NCI-H1694 treated with DMSO at 0.1 percent for 48 hours (cell line): ENCODE measurements at places on chromosomes 4 and X.

DNA sequence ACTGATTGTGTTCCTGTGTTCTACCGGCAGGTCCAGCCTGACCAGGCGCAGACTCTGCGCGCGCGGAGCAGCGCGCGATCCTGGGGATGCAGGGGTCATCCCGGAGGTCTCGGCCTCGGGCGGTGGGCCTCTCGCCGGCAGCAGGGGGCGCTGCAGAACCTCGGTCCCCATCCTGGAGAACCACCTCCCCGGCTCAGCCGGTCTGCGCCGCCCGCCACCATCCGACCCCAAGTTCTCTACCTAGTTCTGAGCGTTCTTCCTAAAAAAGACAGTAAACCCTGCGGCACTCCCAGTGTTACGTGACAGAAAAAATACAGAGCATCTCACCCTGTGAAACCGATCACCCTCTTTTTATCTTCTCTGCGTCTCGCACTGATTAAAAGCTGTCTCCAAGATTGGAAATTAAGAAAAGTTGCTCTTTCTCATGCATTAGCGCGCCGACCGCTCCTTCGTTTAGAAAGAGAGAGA, 1.6 kb downstream of the TRPC3 start:
- DNase-seq: peak; percentile 23

GRCh38 chrX:56385336-56385735, 153.2 kb downstream of the KLF8 start:
- DNase-seq: no peak

DNA sequence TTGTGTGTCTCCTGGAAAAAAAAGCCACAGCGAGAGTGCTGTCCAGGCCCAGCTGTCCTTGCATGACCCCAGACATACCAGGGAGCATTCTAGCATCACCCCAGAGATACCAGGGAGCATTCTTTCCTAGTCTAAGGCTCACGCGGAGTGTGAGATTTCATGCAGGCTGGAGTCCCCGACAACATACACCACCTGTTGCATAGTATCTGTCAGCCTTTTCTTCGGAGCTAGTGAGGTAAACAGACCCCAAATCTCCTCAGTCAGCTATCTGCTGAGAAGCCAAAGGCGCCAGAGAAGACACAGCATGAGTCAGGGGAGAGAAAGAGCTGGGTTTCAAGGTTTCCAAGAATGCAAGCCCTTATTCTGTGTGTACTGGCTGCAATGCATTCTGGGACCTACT, 23.1 kb upstream of the ZXDA start:
- no peak for DNase-seq

- DNase-seq: no peak
Observed at GRCh38 chrX:578531-578930, 52.1 kb upstream of the SHOX start.

- no peak for DNase-seq
Observed at GRCh38 chr4:16449406-16449805, 223.1 kb upstream of the TAPT1 start.

DNA sequence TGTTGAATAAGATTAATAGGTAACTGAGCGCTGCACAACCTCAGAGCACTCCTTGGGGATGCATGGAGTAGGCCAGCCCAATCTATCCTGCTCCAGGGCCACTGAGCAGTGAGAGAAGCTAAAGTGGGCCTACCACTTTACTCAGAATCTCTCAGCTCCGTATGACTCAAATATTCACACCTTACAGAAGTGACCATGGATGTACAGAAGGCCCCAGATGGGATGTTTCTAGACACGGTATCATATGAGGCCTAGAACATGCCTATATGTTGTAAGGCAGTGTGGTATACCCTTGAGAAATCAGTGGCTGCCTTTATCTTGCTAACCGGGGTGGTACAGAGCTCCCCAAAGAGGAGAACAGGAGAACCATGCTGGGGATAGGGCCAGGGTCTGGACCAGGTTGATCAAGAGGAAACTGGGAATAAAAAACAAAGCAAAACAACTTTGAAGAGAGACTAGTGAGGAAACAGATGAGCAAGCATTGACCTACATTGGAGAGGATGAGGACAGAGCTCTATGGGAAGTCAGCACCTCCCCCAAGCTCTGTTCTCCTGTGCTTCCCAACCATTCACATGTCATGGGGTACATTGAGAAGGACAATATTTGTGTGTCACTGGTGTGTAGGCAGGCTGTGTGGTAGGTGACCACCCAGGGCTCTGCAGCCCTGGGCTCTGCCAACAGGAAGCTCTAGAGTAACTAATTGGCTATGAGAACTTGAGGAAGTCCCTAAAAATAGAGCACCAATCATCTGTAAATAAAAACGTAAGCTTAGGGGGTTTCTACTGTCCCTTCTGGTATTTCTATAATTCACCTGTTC, 31.4 kb downstream of the HOPX start:
- DNase-seq: no peak

DNA sequence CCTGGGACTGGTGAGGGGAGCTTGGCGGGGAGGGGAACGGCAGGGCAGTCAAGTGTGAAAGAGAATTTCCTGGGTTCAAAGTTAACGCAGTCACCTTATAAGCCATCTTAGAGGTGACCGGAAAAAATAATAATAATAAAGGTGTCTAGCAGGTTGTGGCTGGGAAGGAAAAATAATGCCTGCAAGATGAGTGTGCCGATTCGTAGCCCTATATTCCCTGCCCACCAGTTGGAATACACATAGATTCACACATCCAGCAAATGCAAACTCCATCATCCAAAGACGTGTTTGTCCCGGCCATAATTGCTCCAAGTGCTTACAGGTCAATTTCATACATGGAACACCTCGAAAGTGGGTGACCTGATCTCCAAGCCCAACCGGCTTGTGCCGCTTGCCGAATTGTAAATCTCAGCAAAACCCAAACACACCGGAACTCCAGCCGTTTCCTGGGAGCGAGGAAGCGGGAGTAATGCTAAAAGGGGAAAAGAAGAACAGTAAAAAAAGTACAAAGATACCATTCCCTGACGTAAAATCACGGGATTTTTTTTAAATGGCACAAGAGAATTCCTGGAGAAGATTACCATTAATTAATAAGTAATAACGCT, 1.3 kb upstream of the FAT1 start:
- no peak for DNase-seq
